ENCODE measurements at places on chromosomes 3 and 15.

DNA sequence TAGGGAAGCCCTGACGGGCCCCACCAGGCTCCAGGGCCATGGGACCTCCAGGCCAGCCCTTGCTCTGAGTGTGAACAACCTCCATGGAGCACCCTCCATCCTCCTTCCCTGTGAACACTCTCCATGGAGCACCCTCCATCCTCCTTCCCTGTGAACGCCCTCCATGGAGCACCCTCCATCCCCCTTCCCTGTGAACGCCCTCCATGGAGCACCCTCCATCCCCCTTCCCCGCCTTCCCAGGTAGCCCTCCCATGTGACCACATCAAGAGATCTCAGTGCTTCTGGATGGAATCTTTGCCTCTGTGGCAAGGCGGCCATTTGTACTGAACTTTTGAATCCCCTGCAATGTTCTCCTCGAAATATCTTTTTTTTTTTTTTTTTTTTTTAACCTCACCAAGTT lies 66.5 kb downstream of the CHSY1 start:
- DNase-seq = no peak

DNA sequence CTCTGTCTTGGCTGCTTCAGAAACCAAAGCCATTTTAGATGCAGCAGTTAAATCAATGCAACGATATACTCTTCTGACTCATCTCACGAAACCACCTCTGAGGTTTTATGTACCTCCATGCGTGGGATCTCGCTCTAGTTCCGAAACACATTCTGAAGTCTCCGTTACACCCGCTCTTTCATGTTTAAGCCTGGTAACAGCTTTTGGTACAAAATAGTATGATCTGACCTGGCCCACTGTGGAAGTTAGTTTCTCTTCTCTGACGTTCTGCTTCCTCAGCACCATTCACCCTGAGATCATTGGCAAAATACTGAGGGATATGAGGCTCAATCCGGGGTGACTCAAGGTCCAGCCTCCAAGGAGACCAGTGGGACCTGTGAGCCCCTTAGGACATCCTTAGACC lies 121.9 kb downstream of the TMEM266 start:
- DNase-seq = no peak

GRCh38 chr3:102135316-102135715 lies 286.0 kb downstream of the NFKBIZ start:
- DNase-seq = no peak

DNA sequence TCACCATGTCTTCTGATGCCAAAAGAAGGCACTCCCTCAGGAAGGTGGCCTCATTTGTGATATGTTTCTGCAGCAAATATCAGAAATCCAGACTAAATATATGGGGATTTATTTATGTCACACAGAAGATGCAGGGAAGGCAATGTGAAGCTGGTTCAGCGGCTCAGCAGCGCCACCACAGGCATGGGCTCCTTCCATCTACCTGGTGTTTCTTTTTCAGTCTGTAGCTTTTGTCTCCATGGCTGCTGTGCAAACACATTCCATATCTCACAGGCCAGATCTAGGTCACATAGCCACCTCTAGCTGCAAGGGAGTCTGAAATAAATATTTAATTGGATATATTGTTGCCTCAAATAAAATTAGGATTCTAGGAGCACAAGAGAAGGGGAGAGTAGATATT lies 502.1 kb upstream of the IL12A start:
- DNase-seq = no peak

GRCh38 chr3:134905647-134905935 lies 110.5 kb downstream of the EPHB1 start:
- DNase-seq = no peak

GRCh38 chr3:54123003-54123775 lies 837 bp downstream of the CACNA2D3 start:
- no peak for DNase-seq

DNA sequence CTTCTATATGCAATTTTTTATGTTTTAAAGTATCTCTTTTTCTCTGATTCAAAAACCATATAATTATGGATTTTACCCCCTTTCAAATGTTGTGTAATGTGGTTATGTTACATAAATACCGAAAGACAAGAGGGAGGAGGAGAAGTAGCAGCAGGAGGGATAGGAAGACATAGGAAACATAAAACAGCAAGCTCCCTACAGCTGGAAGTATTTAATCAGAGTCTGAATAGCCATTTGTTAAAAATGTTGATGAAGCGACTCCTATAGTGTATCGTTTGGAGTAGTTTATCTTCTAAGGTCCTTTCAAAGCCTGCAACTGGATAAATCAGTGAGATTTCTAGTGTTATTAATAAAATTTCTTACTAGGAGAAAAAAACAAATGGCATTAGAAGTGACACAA lies 598.1 kb upstream of the GOLIM4 start:
- DNase-seq = no peak

DNA sequence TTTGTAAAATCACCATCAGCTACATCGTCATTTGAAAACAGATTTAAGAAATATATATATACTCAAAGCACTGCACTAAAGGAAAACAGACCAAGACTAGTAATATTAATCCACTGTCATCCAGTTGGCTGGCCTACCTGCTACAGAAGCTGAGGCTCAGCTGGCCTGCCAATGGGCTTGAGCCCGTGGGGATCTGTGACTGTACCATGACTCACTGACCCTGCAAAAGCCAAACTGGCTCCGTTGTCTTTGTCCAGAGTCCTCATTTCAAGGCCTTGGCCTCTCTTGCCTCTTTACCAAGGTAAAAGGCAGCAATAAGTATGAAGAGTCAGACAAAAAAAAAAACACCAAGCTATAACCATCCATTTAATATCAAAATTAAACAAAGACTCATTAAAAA lies 463.5 kb upstream of the RASGRP1 start:
- DNase-seq = no peak

- no peak for DNase-seq
Observed at GRCh38 chr3:69791106-69791505, 51.8 kb downstream of the MITF start.
